ENCODE measurements at places on chromosomes 3 and 15.

- DNase-seq = no peak
Measured at GRCh38 chr15:88118035-88118434, 138.5 kb downstream of the NTRK3 start.

DNA sequence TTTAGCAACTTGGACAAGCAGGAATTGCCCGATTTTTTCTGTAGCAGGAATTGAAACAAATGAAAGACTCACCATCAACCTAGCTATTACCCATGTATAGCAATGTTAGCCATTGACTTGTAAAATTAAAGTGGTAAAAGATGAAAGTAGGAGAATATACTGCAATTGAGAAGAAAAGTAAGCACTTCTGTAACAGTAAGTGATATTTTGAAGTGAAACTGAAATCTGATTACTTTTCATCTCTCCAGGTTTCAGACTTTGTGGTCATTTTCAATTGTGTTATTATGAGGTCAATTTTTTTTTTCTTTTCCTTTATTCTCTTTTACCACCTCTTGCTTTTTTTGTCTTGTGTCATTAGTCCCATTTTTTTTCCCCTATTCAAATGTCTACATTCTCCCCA, 1078.2 kb downstream of the ZPLD1 start:
- no peak for DNase-seq

DNA sequence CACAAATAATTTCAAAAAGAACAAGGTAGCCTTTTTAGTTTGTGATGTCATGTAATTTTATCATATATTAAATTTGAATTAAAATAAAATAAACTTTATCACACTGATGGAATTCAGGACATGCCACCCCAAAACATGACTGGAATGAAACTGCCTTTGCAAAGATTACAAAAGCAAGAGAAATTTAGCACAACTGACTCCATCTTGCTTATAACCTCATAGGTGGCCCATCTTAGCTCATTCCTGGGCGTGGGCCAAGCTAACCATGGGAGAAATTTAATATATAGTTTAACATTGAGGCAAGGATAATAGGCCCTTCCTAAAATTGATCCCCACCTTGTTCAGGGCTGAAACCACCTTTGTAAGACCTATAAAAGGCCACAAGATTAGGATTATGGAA, 235.6 kb downstream of the ZNF385D start:
- no peak for DNase-seq

DNA sequence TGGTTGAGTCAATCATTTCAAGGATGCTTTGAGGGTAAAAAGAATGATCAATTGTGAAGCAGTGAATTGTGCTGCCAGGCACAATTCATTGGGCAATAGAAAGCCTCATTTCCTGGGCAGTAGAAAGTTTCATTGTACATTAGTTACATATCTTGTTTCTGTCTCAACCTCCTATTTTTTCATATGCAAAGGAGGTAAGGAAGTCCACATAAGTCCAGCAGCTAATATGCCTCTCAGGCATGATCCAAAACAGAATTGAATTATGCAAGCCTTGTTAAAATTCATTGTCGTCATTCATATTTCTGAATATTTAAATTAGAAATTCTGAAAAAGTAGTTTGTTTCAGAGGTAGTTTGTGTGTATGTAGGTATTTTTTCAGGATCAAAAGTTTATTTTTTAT, 65.8 kb downstream of the TFRC start:
- DNase-seq = no peak

GRCh38 chr3:156171281-156172267, 51.2 kb downstream of the KCNAB1 start:
- DNase-seq = no peak

DNA sequence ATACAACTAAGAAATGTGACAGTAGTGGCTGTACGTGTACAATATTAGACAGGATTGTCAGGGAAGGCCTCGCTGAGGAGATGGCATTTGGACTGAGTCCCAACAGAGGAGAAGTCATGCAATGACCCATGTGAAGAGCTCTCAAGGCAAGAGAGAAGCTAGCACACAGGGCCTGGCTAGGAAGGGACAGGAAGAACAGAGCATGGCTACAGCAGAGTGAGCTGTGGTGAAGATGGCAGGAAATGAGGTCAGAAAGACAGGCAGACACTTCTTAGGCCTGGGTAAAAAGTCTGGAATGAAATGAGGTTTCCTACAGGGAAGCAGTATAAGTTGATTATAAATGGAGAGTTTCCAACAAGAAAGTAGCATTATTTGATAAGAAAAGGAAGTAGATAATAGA, 33.2 kb upstream of the LEKR1 start:
- peak; percentile 50 for DNase-seq

DNA sequence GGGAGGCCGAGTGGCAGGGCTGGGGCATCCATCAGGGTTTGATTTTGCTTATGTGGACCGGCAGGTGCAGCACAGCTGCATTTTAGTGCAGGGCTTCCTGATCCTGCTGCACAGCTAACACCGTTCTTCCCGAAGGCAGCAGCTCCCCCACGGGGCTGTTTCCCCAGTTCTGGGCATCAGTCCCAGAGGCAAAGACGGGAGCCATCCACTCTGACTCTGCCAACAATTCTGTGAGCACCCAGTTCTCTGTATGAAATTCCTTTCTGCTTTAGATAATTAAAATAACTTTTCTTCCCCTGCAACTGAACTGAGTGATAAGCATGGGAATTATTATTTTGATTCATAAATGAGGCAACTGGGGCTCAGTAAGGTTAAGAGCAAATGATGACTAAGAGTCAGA, 262.9 kb upstream of the ATP10A start:
- no peak for DNase-seq

- DNase-seq = no peak
Measured at GRCh38 chr3:98560911-98561310, 29.1 kb downstream of the GPR15 start.

GRCh38 chr3:119304201-119304713, 10.1 kb downstream of the ARHGAP31 start:
- DNase-seq = peak; percentile 90

DNA sequence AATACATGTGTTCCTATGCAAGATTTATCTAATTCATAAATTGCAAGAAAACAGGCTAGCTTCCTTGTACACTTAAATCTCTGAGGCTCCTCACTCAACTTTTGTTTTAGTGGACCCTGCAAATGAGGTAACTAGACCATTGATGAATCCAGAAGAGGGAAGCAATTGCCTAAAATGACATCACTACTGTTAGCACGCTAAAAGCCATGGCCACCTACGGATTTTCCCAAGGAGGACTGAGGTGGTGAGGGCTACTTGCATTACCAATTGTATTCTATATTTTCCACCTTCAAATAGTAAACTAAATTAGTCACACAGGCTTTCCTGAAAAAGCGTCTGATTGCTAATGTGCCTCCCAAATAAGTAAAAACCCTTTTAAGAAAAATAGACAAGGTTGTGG, 140.7 kb downstream of the GADL1 start:
- no peak for DNase-seq

- peak; percentile 82 for DNase-seq
Measured at GRCh38 chr15:70504299-70504951, 258.9 kb downstream of the UACA start.

DNA sequence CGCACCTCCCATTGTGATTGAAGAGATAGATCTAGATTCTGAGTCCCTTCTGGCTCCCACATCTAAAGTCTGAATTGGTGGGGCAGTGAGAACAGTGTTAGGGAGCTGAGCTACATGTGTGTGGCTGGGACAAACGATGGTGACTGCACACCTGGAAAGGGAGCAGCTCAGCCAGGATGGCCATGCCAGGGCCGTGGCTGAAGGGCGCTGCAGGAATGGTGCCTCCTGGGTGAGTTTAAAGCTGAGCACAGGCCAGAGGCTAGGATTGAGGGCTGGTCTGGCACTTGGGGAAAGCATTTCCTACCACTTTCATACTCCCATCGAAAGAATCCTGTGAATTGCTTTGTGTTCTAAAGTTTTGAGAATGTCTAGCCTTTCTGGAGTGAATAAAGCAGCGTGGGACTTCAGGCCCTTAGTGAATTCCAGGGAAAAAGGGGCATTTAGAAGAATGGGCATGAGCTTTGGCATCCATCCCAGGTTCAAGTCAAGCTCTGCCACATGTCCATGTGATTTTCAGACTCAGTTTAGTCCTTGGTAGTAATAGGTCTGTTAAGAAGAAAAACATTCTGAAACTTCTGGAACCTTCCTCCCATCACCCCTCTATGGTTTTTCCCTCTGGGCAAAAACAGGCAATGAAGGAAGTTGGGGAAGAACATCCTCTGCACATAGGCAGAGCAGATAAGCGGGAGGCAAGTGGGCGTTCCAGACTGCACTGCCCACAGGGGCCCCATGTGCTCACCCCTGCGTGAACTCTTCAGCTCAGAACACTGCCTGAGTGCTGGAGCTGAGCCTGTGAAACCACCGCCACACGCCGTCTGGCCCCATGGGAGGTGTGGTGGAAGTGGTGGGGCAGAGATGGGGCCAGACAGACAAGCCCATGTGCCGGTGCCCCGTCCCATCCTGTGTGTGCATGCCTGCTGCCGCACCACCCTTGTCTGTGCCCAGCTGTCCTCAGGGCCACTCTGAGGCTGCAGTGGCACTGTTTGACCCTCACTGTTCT, 12.9 kb upstream of the CPNE9 start:
- no peak for DNase-seq

DNA sequence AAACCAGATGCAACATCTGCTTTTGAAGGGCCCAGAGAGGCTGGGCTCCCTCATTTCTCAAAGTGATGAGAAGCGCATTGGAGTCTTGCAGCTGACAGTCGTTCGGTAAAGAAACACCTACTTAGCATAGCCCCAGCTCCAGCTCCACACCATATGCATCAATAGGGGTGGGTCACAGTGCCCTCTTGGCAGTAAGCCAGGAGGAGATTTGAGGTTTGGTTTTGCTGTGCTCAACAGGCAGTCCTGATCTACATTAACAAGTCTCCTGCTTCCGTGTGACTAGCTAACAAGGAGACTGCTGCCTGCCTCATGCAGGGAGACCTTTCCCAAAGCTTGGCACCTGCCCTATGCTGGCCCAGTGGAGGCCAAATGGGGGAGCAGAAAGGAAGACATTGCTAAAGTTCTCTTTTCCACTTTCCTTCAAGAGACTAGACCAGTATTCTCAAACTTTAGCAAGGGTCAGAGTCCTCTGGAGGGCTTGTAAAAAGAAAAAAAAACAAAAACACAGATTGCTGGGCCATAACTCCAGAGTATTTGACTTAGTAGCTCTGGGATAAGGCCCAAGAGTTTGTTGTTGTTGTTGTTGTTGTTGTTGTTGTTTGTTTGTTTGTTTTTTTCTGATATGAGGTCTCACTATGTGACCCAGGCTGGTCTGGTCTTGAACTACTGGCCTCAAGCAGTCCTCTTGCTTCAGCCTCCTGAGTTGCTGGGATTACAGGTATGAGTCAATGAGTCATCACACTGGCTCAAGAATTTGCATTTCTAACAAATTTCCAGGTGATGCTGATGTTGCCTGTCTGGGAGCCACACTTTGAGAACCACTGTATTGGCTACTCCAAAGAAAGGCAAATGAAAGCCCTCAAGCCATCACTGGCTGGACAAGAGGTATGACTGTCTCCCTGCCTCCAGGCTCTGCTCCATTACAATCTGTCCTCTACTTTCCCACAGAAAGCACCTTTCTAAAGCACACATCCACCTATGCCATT, 294.9 kb downstream of the RORA start:
- no peak for DNase-seq

DNA sequence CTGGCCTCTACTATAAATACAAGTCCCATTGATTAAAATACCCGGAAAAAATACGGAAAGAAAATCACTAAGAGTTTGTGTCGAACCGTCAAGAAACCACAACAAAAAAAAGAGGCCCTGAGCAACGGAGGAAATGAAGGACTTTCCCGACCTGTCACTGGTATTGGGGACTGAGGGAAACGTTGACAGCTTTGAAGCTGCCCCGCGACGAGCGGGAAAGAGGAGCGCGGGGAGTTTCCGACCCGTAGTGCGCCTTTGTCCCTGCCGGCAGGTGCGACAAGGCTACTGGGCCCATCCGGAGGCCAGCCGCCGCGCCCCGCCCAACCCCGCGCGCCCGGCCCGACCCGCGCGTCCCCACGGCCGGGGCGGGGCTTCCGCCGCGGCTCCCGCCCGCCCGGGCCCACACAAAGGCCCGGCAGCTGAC, 416 bp downstream of the PBRM1 start:
- DNase-seq = peak; percentile 55

GRCh38 chr3:194265505-194265892, 85.6 kb downstream of the CPN2 start:
- DNase-seq = peak; percentile 34

DNA sequence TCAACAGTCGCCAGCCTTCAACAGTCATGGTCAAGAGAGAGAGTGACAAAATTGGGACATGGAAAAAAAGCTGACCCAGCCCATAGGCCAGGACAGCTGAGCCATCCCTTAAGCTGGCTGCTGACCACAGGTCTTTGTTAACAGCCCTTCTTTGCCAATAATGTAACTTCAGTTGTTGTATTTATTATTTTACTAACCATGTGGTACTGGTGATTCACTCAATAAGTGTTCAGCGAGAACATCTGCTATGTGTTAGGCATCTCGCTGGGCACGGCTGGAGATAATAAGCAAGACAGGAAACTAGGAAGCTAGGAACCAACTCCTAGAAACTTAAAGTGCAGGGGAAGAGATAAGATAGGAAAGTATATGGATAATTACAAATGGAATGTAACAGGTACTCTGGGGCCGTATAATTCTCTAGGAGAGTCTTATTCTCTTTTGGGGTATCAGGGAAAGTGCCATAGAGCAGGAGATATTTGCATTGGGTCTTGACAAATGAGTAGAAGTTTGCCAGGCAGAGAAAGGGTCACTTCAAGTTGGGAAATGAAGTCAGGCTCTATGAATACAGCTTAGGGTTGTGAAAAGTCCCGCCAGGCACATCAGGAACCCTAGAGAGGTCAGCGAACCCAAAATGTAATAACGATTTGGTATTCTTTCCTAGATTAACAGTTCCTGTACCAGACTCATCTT, 84.0 kb upstream of the TRA2B start:
- peak; percentile 55 for DNase-seq

- no peak for DNase-seq
Measured at GRCh38 chr15:40477642-40478327, 7.0 kb downstream of the CHST14 start.

DNA sequence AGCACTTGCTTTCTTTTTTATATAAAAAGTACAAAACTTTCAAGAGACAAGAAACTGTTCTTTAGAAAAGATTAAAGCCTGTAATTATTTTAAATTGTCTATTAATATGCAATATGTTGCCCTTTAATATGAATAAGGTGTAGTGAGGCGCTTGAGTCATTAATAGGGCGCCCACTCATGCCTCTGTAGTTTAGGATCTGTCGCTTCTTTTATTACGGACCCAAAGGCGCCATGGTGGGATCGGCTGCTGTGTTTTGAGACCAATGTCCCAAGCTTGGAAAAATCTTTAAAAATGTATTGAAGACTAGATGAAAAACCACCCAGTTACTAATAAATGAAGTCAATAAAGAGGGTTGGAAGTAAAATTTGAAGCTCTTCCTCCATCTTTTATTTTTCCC, 259.5 kb upstream of the MEIS2 start:
- no peak for DNase-seq

DNA sequence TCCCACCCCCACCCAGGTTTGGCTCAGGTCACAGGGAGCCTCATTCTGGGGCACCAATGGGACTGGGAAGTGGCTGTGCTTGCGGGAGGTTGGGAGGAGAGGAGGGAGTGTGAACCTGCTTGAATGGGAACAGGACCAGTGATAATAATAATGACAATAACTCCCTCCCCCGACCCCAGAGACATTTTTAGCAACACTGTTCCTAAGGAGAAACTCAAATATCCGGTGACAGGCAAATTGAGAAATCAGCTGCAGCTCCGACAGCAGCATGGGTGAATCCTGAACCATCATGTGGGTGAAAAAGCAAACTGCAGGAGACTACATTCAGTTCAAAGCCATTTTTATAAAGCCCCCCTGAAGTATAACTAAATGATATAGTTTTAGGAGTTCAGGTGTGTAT, 11.6 kb upstream of the RPL29 start:
- no peak for DNase-seq
